ENCODE measurements at places on chromosomes 1 and 21. TPM values are rescaled to one million over a fixed set of nuclear protein-coding genes. Genes with fewer than 3 reads are reported as not detected.

CTSS gene
- total RNA-seq = 533 TPM

SUCO gene
- 34.1 TPM for total RNA-seq

ZNF436 gene
- total RNA-seq = 10.9 TPM

TRMT13 gene
- total RNA-seq = 12.4 TPM

C1QA gene
- total RNA-seq = 521 TPM

CNKSR1 gene
- total RNA-seq = 21.6 TPM

MROH9 gene
- total RNA-seq = not detected

GPR37L1 gene
- total RNA-seq = 0.06 TPM

F11R gene
- 167 TPM for total RNA-seq

KRTAP7-1 gene
- not detected for total RNA-seq

DNA sequence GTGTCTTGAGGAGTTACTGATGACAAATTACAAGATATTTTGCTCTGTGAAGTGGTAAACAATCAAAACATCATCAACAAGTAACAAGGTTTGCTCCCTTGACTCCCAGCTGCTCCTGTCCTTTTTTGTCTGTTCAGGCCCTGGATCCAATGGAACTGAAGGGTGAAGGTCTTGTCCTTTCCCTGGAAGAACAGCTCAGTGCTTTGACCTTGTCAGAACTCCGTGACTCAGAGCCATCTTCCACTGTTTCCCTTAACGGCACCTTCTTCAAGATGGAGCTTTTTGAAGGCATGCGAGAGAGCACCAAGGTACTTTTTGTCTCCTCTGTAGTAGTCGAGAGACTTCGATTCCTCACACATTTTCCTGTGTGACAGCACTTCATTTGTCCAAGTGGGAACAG lies 29.0 kb downstream of the TRIM45 start:
- H3K4me1 ChIP-seq = no peaks in the 10 kb centered on the region
- peaks cover 16% of the 10 kb centered on the region for H3K36me3 ChIP-seq
- no peak overlapping the region for H3K27ac ChIP-seq
- no peaks in the 10 kb centered on the region for H3K27me3 ChIP-seq
- no peak overlapping the region for H3K4me3 ChIP-seq

- no peak overlapping the region for H3K4me3 ChIP-seq
- no peak for DNase-seq
Observed at GRCh38 chr1:181016563-181016962, 6.1 kb downstream of the STX6 start.

DNA sequence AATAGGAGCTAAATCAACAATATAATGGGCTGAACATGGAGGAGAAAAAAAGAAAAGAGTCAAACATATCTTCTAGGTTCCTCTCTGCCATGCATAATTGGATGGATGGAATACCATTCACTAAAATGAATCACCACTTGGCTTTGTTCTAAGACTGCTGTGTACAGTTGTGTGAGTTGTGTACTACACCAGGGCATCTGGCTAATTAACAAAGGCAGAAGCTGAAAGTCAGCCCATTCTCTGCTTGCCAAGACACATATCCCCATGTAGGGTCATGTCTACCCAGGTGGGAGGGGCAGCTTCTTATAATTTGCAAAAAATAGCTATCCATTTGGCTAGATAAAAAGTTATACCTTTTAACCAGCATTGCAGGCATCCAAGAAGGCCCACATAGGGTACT lies 21.0 kb downstream of the JUN start:
- H3K27ac ChIP-seq = no peak overlapping the region
- no peaks in the 10 kb centered on the region for H3K27me3 ChIP-seq
- H3K36me3 ChIP-seq = no peaks in the 10 kb centered on the region
- no peak overlapping the region for H3K4me3 ChIP-seq

GRCh38 chr21:43940329-43941050 lies 71.6 kb upstream of the TRAPPC10 start:
- no peaks in the 10 kb centered on the region for H3K36me3 ChIP-seq
- H3K27me3 ChIP-seq = no peaks in the 10 kb centered on the region
- H3K4me3 ChIP-seq = no peak overlapping the region
- no peak for DNase-seq

- no peaks in the 10 kb centered on the region for H3K36me3 ChIP-seq
- H3K27me3 ChIP-seq = no peaks in the 10 kb centered on the region
- DNase-seq = no peak
- no peak overlapping the region for H3K4me3 ChIP-seq
- H3K4me1 ChIP-seq = no peaks in the 10 kb centered on the region
Observed at GRCh38 chr1:209789245-209789644, 4.9 kb upstream of the C1orf74 start.

DNA sequence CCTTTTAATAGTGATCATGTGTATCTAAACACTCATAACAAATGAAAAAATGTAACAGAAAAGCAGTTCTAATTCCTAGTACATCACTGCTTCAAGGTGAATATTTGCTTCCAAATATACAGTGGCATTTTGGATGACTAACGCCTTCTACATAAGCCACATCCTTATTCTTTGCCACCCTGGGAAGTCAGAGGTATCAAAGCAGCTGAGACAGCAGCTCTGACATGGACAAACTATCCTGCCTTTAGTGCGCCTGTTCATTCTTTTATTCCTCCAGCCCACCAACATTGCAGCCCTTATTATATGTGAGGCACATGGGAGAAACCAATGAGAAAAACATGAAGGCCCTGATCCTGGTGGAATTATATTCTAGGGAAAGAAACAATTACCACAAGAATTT lies 183.0 kb downstream of the APP start:
- peaks cover 2% of the 10 kb centered on the region for H3K36me3 ChIP-seq
- no peak overlapping the region for H3K27ac ChIP-seq
- peaks cover 3% of the 10 kb centered on the region for H3K4me1 ChIP-seq
- no peak overlapping the region for H3K4me3 ChIP-seq
- no peak for DNase-seq

GRCh38 chr1:178434899-178435435 lies 61.8 kb downstream of the CLEC20A start:
- DNase-seq = no peak
- no peak overlapping the region for H3K4me3 ChIP-seq

- H3K27me3 ChIP-seq = peaks cover 5% of the 10 kb centered on the region
- no peak overlapping the region for H3K27ac ChIP-seq
- no peak overlapping the region for H3K4me3 ChIP-seq
- DNase-seq = no peak
Observed at GRCh38 chr1:38094711-38095290, 48.2 kb upstream of the POU3F1 start.

GRCh38 chr1:231959225-231959884 lies 332.8 kb downstream of the DISC1 start:
- no peak for DNase-seq
- no peak overlapping the region for H3K27ac ChIP-seq
- H3K36me3 ChIP-seq = no peaks in the 10 kb centered on the region
- H3K4me1 ChIP-seq = no peaks in the 10 kb centered on the region

DNA sequence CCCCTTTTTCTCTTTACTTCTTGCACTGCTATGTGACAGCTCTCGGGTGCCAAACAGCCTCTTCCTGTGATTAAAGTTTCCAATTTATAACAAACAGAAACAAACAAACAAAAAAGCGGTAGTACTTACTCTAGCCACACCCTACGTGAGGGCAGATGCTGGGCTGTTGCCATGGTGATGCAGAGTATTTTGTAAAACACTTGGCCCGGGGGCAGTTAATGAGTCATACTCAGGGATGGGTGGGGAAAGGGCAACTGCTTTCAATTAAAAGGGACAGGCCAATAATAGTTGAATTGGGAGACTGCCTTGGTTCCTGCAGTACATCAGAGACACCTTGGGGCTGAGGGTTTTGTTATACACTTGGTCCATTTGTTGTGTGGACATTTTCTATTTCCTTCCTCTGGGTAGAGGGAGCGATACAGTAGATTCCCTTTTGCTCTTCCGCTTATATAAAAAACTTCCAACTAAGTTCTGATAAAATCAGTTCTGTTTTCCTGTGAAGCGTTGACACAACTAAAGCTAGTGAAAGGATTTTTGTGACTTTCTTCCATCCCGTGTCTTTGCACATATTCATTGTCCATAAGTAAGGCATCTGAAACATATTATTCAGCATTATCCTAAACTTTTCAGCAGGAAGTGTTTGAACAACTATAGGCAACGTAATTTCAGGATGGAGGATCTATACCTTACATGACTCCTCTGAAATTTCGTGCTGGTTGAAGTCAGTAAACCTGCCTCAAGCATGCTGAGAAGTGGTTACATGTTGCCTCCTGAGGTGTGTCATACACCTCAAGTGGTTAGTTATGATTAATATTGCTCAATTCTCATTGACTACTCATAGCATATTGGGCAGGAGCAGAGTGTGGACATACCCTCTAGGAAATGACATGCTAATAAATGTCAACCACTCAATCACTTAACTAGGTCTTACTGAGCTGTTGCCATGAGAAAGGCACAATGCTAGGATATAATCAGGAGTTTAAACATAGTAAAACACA lies 36.7 kb upstream of the THEM4 start:
- H3K4me3 ChIP-seq = no peak overlapping the region
- H3K27ac ChIP-seq = peak overlapping the region; percentile 79
- peak; percentile 86 for DNase-seq
- no peaks in the 10 kb centered on the region for H3K27me3 ChIP-seq

- no peak overlapping the region for H3K27ac ChIP-seq
- H3K27me3 ChIP-seq = no peaks in the 10 kb centered on the region
- H3K36me3 ChIP-seq = no peaks in the 10 kb centered on the region
- H3K4me3 ChIP-seq = no peak overlapping the region
- DNase-seq = no peak
- H3K4me1 ChIP-seq = no peaks in the 10 kb centered on the region
Observed at GRCh38 chr21:34166468-34166867, 93.1 kb downstream of the MRPS6 start.
